ENCODE measurements at places on chromosomes 5 and 9. TPM values are rescaled to one million over a fixed set of nuclear protein-coding genes. Genes with fewer than 3 reads are reported as not detected.

The SLC45A2 gene
- total RNA-seq = not detected

The GPR150 gene
- total RNA-seq = 0.07 TPM

The SLC6A3 gene
- 1.3 TPM for total RNA-seq

The FLT4 gene
- 3.6 TPM for total RNA-seq

The NAIP gene
- total RNA-seq = 0.35 TPM

The PPIC gene
- total RNA-seq = 18.7 TPM

The LCN12 gene
- total RNA-seq = 1.2 TPM

The PCSK1 gene
- 0.29 TPM for total RNA-seq

The FBLL1 gene
- 0.14 TPM for total RNA-seq

The SLC9A3 gene
- 2.2 TPM for total RNA-seq
